Activated naive CD4-positive, alpha-beta T cell treated with anti-CD3 and anti-CD28 coated beads, Interleukin-2, amount 50 U/mL, for 72 hours (primary cell): ENCODE measurements at places on chromosomes 13 and 19.

GRCh38 chr19:21052902-21053301, 29.1 kb upstream of the ZNF714 start:
- DNase-seq = no peak

DNA sequence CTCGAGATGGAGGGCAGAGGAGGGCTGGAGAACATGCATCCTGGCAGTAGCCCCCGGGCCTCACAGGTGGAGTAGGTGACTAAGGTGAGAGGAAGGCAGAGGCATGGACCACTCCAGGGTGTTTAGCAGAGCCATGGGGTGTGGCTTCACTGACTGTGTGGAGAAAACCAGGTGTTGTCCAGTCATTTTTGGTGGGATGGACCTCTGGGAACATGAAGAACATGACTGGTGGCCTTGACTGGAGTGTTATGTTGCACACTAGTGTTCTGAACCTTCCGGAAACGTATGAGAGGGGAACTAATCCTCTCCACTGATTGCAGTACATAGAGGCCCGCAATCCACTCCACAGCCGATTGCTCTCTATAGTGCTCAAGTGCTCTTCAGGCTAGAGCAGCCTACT, 16.9 kb downstream of the MED26 start:
- no peak for DNase-seq

DNA sequence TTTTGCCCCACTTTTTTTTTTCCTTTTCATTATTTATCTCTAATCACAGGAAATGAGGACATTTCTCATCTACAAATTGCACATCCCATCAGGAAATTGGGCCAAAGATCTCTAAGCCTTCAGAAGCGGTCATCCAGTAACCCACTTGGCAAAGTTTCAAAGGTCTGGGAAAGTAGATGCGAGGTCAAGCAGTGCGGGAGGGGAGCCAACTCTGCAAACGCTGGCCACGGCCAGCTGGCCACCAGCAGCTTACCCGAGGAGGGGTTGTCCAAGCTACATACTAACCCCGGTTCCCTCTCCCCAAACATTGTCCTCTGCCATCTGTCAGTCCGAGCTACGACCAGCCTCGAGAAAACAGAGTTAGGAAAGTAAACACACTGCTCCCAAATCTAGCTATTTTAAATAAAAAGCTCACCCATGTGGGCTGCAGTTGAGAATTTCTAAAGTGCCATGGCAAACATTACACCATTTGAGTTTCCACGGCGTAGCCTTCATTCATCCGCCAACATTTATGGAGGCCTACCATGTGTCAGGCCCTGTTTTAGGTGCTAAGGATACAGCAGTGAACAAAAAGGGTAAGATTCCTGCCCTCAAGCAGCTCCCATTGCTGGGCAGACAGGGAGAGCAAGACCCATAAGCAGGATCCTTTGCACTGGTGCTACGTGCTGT, 11.5 kb downstream of the FFAR2 start:
- DNase-seq = no peak

- no peak for DNase-seq
Measured at GRCh38 chr13:19927117-19927748, 31.3 kb upstream of the ZMYM2 start.

- no peak for DNase-seq
Measured at GRCh38 chr13:45496942-45497341, 32.2 kb downstream of the COG3 start.

- no peak for DNase-seq
Measured at GRCh38 chr13:52105841-52106240, 23.0 kb downstream of the NEK5 start.

- DNase-seq = no peak
Measured at GRCh38 chr19:5386841-5387240, 46.2 kb upstream of the PTPRS start.

- DNase-seq = no peak
Measured at GRCh38 chr19:10751109-10751953, 33.5 kb downstream of the DNM2 start.

GRCh38 chr13:109318945-109319590, 467.3 kb downstream of the IRS2 start:
- no peak for DNase-seq

- DNase-seq = no peak
Measured at GRCh38 chr19:3725121-3725520, 16.9 kb downstream of the TJP3 start.
